Myocyte (in vitro differentiated cells): ENCODE measurements at places on chromosomes 1 and 21.

DNA sequence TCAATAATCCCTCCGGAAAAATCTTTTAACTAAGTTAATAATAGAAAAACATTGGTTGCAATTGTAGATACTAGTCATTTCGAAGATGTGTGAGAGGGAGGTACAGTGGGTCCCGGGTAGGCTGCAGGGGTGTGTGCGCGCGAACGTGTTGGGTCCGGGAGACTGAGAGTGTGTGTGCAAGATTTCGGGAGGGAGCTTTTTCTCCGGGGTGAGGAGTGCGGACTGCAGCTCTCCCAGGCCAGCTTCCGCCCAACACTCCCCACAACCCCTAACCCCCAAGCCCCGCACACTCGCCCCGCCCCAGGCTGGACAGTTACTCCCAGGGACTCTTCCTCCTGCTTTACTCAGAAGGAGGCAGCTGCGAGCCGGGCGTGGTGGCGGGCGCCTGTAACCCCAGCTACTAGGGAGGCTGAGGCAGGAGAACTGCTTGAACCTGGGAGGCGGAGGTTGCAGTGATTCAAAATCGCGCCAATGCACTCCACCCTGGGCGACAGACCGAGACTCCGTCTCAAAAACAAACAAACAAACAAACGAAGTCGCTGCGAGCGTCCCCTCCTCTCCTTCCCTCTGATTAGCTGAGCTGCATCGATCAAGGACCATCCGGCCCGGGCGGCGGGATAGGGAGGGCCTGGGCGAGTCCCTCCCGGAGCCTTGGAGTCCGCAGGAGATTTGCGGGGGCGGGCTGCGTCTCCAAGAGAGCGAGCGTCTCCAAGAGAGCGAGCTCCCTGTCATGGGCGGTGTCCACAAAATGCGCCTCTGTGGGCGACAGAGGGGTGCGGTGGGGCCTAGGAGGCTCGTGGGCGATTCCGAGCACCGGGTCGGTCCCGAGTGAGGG is 28.3 kb upstream of the PPM1J start:
- DNase-seq = no peak

- DNase-seq = no peak
Observed at GRCh38 chr1:110125810-110126209, 13.6 kb downstream of the UBL4B start.

GRCh38 chr1:87878873-87879272 is 550.2 kb downstream of the LMO4 start:
- DNase-seq = no peak

DNA sequence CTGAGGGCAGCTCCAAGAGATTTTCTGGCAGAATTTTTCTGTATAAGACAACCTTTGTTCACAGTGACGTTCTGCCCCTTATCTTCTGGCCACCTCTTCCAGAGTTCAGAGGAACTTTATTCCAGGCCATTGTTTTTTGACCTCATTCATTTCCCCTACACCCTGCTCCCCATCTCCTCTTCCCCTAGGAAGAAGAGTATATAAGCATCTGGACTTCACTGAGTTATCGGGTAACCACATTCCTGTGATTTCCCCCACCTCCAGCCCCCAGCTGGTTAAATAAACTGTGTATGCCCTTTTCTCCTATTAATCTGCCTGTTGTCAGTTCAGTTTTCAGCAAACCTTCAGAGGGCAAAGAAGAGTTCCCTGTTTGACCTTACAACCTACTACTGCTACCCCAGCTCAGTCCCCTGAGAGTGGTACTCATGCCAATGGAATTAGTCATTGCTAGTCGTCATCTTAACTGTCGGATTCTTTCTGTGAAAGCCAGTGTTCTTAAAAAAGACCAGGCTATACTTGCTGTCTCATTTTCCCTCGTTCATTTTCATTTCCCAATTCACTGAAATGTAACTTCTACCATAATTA is 14.3 kb upstream of the ALG14 start:
- DNase-seq = peak; percentile 92

DNA sequence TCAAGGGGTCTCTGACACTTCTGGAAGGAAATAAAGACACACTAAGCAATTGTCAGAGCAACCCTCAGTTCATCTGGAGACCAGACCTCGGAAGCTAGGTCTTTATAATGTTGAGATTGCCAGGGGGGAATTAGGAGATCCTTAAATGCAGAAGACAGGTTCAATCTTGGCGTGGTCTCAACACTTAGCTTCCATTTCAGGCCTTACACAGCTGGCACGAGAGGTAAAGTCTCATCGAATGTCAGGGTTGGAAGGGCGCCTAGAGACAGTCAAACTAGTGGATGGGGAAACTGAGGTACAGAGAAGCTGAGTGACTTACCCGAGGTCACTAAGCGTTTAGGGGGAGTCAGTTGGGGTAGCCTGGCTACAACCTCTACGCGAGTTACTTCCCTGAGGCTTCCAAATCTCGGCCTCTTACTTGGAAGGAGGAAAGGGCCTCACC is 562 bp upstream of the EPB41 start:
- no peak for DNase-seq

- DNase-seq = no peak
Observed at GRCh38 chr1:25861316-25862286, 2.3 kb upstream of the AUNIP start.

GRCh38 chr1:57088653-57089052 is 122.8 kb upstream of the C8B start:
- DNase-seq = no peak

DNA sequence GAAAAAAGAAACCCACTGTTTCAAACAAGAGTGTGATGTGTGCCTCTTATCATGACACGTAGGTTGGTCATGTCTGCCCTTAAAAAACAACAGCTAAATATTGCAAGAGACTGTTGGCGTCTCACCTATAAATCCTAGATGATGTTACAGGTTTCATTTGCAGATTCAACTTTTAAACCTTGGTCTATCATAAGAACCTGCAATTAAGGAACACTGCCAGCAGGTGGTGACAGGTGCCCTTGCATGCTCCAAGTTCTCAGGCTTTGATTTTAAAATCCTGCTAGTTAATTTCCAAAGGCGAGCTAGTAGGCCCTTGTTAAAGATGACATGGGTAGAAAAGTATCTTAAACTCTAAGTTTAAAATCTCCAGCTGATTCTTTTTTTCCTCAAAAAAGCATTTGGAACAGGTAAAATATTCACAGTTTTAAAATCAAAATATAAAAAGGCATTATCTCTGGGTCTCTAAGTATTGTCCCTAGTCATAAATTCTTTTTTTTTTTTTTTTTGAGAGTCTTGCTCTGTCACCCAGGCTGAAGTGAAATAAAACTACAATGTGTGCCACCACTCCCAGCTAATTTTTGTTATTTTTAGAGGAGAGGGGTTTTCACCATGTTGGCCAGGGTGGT is 39.1 kb downstream of the CLSTN1 start:
- peak; percentile 56 for DNase-seq

- no peak for DNase-seq
Observed at GRCh38 chr1:246793356-246793896, 69.2 kb downstream of the SCCPDH start.

DNA sequence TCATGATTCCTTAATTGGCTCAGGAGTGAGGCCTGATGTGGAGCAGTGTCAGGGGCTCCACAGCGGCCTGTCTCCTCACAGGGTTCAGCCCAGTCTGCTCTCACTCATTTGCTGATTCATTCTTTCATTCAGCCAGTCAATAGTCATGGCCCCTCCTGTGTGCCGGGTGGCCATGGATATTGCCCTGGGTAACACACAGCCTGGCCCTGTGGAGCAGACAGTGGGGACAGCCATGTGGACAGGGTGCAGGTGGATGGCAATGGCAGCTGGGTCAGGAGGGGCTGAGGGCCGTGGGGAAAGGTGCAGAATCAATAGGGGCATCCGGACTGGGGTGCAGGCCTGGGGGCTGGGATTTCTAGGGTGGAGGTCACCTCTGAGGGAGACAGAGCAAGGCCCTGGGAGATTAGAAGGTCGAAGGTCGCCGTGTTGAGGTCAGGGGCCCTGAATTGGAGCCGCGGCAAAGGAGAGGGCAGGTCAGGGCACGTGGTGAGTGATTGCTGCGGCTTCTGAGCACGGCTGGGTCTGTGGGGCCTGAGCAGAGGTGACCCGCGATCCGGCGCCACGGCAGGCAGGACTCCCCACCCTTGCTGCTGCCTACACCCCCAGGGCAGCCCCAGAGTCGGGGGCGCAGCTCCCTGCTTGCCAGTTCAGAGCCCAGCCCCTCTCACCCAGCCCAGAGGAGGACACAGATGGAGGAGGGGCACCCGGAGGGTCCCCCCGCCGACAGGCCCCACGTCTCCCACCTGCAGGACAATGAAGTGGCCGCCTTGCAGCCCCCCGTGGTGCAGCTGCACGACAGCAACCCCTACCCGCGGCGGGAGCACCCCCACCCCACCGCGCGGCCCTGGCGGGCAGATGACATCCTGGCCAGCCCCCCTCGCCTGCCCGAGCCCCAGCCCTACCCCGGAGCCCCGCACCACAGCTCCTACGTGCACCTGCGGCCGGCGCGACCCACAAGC is 33.4 kb downstream of the SLC19A1 start:
- no peak for DNase-seq

DNA sequence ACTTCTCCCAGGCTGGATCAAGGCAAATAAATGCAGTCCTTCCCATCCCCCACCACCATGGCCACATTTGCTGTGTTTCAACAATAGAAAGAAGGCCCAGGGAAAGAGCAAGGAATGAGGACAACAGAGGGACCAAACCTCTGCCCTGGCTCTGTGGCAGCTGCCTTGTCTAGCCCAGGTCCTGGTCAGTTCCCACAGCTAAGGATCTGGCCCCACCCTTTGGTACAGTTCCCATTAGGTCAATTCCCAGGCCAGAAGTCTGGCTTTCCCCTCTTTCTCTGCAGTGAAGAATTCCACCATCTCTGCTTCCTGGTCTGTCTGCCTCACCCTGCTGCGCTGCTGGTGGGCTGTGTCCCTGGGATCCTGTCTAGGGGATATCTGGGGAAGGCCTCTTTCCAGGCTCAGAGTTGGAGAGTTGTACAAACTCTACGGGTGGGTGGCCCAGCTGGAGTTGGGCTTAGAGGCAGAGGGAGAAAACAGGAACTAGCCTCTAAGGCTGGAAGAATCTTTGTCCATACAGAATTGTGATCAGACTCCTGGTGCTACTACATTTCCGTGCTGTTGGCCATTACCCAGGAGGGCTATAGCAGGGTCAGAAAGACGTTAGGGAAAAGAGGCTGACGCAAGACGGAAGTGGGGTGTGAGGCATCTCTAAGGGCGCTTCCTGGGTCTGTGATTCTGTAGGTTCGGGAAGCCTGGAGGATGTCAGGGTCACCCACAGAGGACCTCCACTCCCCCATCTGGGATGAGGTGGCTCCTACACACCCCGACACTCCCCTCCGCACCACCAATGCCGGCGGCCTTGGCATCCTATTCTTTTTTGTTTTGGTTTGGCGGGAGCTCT is 953 bp upstream of the NDUFS2 start:
- DNase-seq = peak; percentile 90

- DNase-seq = no peak
Observed at GRCh38 chr1:226985839-226986463, 45.9 kb downstream of the COQ8A start.

DNA sequence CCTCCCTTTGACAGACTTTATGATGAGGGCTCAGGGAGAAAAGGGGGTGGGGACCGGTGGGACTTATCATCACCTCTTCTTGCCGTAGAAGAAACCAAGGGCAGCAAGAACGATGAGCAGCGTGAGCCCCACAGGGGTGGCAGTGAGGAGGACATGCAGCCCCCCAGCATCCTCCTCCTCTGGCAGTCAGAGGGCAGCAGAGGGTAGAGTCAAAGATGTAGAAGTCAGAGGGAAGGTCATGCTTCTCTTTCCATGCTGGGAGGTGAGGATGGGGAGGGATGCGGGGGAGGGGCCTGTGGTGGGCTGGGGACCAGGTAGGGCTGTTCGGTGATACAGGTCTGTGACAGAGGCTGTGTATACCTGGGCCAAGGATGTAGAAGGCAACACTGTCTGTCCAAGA is 14.8 kb downstream of the INSRR start:
- DNase-seq = no peak

GRCh38 chr1:228901936-228902681 is 166.8 kb downstream of the RHOU start:
- DNase-seq = no peak

DNA sequence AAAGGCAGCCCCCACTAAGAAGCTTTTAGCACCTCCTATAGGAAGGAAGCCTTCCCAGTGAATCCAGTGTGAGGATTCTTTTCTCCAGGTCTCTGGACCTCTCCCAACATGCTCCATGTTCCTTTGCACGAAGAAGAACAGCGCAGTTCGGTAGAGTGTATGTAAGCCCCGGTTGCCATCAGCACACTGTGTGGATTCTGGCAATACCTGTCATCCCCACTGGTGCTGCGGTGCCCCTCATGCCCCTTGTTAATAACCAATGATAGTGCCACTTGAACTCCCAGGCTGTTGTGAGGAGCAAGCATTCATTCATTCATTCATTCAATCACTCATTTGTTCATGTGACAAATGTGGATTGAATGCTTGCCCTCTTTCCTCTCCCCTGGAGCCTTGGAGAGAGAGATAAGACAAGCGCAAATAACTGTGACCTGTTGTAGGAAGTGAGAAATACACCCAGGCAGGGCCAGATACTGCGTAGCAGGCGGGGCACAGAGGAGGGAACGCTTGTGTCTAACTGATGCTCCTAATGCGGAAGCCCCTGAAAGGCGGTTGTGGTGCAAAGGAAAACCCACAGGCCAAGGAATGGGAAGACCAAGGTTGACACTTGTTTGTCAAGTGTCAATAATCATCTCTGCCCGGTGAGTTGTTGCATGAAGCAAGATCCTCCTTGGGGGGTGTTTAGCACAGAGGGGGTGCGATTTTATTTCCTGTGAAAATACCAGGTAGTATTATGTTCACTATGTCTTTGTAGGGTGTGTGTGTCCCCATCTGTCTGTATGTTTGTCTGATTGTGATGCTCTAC is 9.8 kb downstream of the LGR6 start:
- no peak for DNase-seq

DNA sequence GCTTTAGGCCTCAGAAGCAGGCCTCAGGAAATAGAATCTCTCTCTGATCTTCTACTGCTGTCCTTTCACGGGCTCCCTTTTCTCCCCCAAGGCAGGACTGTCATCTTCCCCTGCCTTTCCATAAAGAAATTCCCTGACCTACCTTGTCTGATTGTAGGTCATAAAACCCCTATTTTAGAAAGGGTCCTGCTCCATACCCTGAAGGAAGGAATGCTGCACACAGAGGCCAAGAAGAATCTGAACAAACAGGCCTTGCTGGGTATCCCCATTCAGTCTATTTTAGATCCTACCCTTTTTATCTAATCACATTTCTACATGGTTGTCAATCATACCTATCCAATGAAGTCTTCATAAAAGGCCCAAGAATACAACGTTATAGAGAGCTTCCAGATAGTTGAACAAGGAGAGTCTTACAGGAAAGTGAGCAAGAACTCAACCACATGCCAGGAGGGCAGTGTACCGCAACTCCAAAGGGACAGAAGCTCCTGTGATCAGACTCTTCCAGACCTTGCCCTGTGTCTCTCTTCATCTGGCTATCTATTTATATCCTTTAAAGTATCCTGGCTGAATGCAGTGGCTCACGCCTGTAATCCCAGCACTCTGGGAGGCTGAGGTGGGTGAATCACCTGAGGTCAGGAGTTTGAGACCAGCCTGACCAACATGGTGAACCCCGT is 93.1 kb downstream of the SLC16A1 start:
- no peak for DNase-seq

GRCh38 chr1:17819129-17819802 is 64.1 kb downstream of the ACTL8 start:
- peak; percentile 12 for DNase-seq

- DNase-seq = no peak
Observed at GRCh38 chr1:240343966-240344365, 252.3 kb downstream of the FMN2 start.
